ENCODE measurements at places on chromosomes 3 and 15.

- H3K27ac ChIP-seq = no peak overlapping the region
- no peaks in the 10 kb centered on the region for H3K27me3 ChIP-seq
- H3K4me3 ChIP-seq = no peak overlapping the region
- no peak for DNase-seq
These were observed 577.0 kb upstream of the ARRDC4 start for GRCh38 chr15:97383516-97383915.

DNA sequence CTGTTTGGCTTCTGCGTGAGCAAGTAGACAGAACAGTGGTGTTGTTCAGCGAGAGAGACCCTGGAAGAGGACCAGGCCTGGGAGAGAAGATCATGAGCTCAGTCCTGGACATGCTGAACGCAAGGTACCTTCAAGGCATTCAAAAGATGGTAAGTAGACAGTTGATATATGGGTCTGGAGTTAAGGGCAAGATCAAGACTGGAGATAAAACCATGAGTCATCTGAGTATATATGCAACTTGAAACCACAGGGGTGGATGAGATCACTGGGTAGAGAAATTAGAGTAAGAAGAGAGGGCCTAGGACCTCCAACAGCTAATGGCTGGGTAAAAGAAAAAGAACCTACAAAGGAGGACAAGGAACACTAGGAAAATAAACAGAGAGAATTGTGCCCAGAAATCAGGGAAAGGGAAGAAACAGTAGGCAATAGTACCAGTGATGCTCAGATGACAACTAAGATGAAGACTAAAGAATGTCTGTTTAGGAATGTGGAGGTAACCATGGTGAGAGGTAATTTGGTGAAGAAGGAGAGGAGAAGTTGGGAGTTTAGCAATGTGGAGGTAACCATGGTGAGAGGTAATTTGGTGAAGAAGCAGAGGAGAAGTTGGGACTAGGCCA, 343.2 kb upstream of the ADAMTS9 start:
- H3K27me3 ChIP-seq = no peaks in the 10 kb centered on the region
- DNase-seq = peak; percentile 98
- peaks cover 11% of the 10 kb centered on the region for H3K4me1 ChIP-seq
- no peak overlapping the region for H3K4me3 ChIP-seq
- H3K36me3 ChIP-seq = no peaks in the 10 kb centered on the region

DNA sequence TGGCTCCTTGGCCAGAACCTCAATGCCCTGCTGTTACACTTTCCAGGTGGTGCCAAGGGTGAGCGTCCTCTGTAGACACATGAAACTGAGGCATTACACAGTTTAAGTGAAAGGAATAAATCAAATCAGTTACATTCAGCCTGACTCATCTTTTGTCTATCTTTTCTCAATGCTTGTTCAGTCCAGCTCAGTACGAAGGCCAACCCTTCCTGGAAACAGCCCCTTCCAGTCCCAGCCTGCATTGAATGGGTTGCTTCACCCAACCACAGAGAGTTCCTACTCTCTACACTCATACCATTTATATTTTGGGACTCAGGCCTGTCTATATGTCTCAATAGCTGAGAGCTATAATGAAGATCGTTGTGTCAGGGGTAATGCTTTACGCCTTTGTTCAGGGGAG, 363.6 kb downstream of the RORA start:
- H3K36me3 ChIP-seq = no peaks in the 10 kb centered on the region
- no peaks in the 10 kb centered on the region for H3K4me1 ChIP-seq
- DNase-seq = no peak
- H3K27me3 ChIP-seq = no peaks in the 10 kb centered on the region
- no peak overlapping the region for H3K4me3 ChIP-seq

GRCh38 chr3:178120367-178120766, 415.9 kb upstream of the KCNMB2 start:
- no peak for DNase-seq
- peak overlapping the region; percentile 82 for H3K27ac ChIP-seq
- no peak overlapping the region for H3K4me3 ChIP-seq
- no peaks in the 10 kb centered on the region for H3K27me3 ChIP-seq
- peaks cover 5% of the 10 kb centered on the region for H3K4me1 ChIP-seq

GRCh38 chr3:37594873-37595783, 266.6 kb upstream of the CTDSPL start:
- no peak overlapping the region for H3K27ac ChIP-seq
- no peaks in the 10 kb centered on the region for H3K27me3 ChIP-seq
- H3K36me3 ChIP-seq = no peaks in the 10 kb centered on the region
- no peak for DNase-seq
- no peak overlapping the region for H3K4me3 ChIP-seq

DNA sequence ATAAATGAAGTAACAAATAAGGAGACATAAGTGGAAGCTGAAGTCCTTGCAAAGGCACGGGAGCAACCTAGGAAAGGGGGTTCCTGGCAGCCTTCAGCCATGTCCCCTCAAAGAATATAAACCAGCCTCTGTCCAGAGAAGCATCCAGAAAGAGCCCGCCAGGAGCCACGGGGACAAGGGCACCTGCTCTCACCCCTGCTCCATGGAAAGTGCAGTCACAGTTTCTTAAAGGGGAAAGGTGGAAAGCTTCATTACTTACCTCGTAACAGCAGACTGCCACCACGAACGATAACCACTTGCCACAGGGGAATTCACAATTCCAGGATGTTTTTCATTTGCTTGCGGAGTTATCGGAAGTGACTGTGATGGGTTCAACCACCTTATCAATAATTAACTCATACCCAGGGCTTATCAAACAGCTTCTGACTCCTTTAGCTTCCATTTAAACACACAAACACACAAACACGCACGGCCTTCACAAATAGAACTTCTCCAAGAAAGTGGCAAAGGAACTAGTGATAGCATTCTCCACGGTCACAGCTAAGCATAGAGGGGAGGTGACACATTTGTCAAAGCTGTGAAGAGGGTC, 134.2 kb upstream of the IGF1R start:
- no peak for DNase-seq
- H3K36me3 ChIP-seq = no peaks in the 10 kb centered on the region
- no peak overlapping the region for H3K27ac ChIP-seq

GRCh38 chr3:46399098-46399497, 7.8 kb downstream of the CCR5AS start:
- peaks cover 13% of the 10 kb centered on the region for H3K4me1 ChIP-seq
- no peaks in the 10 kb centered on the region for H3K36me3 ChIP-seq
- H3K27me3 ChIP-seq = peaks cover 2% of the 10 kb centered on the region
- no peak overlapping the region for H3K4me3 ChIP-seq
- no peak overlapping the region for H3K27ac ChIP-seq

DNA sequence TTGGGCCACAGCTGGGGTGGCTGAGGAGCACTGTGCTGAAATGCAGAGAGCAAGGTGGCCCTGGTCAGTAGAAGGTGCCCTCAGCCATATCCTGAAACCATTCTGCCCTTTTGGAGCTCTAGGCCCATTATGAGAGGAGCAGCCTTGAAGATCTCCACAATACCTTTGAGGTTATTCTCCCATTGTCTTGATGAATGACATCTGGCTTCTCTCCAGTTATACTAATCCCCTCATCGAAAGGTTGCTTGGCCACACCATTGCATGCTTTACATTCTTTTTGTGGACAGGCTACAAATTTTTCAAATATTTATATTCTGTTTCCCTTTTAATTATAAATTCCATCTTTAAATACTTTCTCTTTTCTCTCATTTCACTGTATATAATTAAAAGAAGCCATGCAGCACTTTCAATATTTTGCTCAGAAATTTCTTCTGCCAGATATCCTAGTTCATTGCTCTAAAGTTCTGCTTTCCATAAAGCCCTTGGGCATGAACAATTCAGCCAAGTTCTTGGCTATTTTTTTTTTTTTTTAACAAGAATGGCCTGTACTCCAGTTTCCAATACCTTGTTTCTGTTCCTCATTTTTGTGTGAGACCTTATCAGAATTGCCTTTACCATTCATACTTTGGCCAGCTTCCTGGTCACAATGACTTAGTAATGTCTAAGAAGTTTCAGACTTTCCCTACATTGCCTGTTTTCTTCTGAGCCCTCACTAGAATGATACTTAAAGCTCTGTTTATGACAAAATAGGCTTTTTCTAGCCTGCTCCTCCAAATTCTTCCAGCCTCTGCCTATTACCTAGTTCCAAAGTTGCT, 138.9 kb upstream of the SGO1 start:
- peak; percentile 61 for DNase-seq
- H3K27me3 ChIP-seq = no peaks in the 10 kb centered on the region
- H3K27ac ChIP-seq = no peak overlapping the region
- no peak overlapping the region for H3K4me3 ChIP-seq
- H3K36me3 ChIP-seq = no peaks in the 10 kb centered on the region

DNA sequence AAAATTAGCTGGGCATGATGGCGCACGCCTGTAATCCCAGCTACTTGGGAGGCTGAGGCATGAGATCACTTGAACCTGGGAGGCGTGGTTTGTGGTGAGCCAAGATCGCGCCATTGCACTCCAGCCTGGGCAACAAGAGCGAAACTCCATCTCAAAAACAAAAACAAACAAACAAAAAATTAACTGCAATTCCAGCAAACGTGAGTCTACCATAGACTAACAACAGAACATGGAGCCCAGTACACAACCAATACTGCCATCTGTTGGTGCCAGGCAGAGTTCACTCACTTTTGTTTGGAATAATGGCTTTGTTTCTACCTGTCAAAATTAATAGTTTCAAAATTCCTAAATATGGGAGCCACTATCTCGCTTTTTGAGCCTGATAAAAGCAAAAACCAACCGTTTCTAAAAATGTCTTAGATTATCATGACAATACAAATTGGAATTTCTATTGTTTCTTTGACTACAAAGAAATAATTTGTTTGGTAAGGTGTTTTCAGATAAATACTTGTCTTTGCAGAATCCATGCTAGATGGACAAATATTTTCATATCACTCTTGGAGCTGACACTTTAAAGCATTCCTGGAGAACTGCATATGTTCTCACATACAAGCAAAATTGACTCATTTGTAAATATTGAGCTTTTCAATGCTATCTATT, 45.0 kb downstream of the GPR176 start:
- peaks cover 3% of the 10 kb centered on the region for H3K36me3 ChIP-seq
- H3K4me1 ChIP-seq = peaks cover 17% of the 10 kb centered on the region
- H3K4me3 ChIP-seq = no peak overlapping the region
- no peaks in the 10 kb centered on the region for H3K27me3 ChIP-seq
- no peak overlapping the region for H3K27ac ChIP-seq

DNA sequence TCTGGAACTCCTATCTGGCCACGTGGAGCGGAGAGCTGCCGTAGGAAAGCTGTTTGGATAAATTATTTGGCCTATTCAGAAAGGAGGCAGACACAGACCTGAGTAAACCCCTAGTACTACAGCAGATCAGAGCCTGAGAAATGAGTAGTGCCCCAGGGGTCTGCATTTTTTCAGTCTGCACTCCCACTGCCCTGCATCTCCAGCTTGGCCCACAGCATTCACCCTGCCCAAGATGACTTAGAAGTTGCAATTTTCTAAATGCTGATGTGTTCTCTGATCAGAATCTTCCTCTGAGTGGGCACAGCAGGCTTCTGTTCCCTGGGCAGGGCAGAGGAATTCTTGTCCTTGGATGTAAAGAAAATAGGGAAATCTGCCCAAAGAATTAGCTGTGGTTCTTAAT, 55.1 kb upstream of the PIK3CB start:
- no peaks in the 10 kb centered on the region for H3K4me1 ChIP-seq
- no peaks in the 10 kb centered on the region for H3K36me3 ChIP-seq
- H3K27ac ChIP-seq = no peak overlapping the region

GRCh38 chr15:36430280-36430679, 149.1 kb upstream of the CDIN1 start:
- H3K27ac ChIP-seq = no peak overlapping the region
- no peaks in the 10 kb centered on the region for H3K36me3 ChIP-seq
- no peaks in the 10 kb centered on the region for H3K27me3 ChIP-seq
- H3K4me3 ChIP-seq = no peak overlapping the region

GRCh38 chr3:181329024-181329423, 339.5 kb upstream of the DNAJC19 start:
- no peak overlapping the region for H3K27ac ChIP-seq
- no peaks in the 10 kb centered on the region for H3K36me3 ChIP-seq
- no peak overlapping the region for H3K4me3 ChIP-seq
- no peak for DNase-seq

GRCh38 chr3:126014252-126014651, 45.3 kb downstream of the ROPN1B start:
- peaks cover 9% of the 10 kb centered on the region for H3K4me1 ChIP-seq
- H3K27me3 ChIP-seq = no peaks in the 10 kb centered on the region
- H3K27ac ChIP-seq = no peak overlapping the region
- peaks cover 6% of the 10 kb centered on the region for H3K36me3 ChIP-seq
- DNase-seq = peak; percentile 72

GRCh38 chr3:69869643-69870042, 129.9 kb upstream of the SAMMSON start:
- peaks cover 15% of the 10 kb centered on the region for H3K4me1 ChIP-seq
- H3K4me3 ChIP-seq = no peak overlapping the region
- no peaks in the 10 kb centered on the region for H3K27me3 ChIP-seq
- no peaks in the 10 kb centered on the region for H3K36me3 ChIP-seq
- peak; percentile 50 for DNase-seq

- H3K27me3 ChIP-seq = no peaks in the 10 kb centered on the region
- no peaks in the 10 kb centered on the region for H3K36me3 ChIP-seq
- H3K27ac ChIP-seq = no peak overlapping the region
- H3K4me3 ChIP-seq = no peak overlapping the region
- H3K4me1 ChIP-seq = peaks cover 7% of the 10 kb centered on the region
These were observed 85.0 kb downstream of the CCNL1 start for GRCh38 chr3:157074981-157075380.

GRCh38 chr3:135260025-135260424, 465.0 kb downstream of the EPHB1 start:
- no peaks in the 10 kb centered on the region for H3K36me3 ChIP-seq
- H3K27ac ChIP-seq = no peak overlapping the region
- no peaks in the 10 kb centered on the region for H3K4me1 ChIP-seq
- no peak for DNase-seq
- no peak overlapping the region for H3K4me3 ChIP-seq

DNA sequence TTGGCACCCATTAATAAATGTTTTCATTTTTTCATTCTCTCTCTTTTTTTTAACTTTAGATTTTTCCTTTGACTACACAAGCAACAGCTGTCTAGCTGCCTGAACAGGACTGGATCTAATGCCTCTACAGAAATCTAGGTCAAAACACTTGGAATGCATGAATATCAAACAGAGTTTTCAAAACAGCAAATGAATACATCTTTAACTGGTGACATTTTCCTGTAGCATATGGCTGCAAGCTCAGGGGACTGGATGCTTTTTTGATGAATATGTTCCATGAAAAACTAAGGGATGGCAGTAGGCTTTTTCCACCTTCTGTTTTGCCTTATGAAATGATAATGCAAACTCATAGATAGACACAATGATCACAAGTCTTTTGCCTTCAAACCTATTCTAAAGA, 661.7 kb downstream of the MCTP2 start:
- DNase-seq = no peak
- H3K27me3 ChIP-seq = no peaks in the 10 kb centered on the region

DNA sequence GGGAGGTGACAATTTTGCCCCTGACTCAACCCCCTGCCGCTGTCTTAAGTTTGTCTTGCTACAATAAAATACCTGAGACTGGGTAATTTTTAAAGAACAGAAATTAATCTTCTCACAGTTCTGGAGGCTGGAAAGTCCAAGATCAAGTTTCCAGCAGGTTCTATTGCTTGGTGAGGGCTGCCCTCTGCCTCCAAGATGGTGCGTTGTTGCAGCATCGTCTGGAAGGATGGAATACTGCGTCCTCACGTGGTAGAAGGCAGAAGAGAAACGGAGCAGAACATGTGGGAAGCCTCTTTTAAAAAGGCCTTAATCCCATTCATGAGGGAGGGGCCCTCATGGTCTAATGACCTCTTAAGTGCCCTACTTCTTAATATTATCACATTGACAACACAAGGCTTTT, 87.3 kb upstream of the SNTN start:
- H3K36me3 ChIP-seq = no peaks in the 10 kb centered on the region
- no peaks in the 10 kb centered on the region for H3K27me3 ChIP-seq
- no peak overlapping the region for H3K27ac ChIP-seq

GRCh38 chr15:47414207-47414606, 303.1 kb upstream of the SEMA6D start:
- no peak overlapping the region for H3K4me3 ChIP-seq
- H3K36me3 ChIP-seq = no peaks in the 10 kb centered on the region
- no peak overlapping the region for H3K27ac ChIP-seq
- DNase-seq = no peak

All from astrocyte (in vitro differentiated cells and primary cell).